ENCODE measurements at places on chromosomes 11 and 22.

DNA sequence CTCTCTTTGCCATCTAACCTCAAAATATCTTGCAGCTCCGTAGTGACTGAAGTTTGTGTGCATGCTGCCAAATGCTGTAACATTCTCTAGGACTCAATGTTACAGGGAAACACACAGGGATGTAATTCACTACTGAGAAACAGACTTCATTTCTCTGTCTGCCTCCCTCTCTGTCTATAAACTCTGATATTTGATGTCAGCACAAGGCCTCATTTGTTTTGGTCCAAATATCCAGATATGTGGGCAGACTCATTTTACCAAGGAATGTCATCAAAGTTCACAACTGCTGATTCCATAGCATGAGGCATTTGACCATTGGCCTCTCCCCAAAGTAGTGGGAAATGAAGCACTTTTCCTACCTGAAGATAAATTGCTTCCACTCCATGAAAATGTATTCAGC lies 2.5 kb upstream of the PRRG4 start:
- no peak for DNase-seq

GRCh38 chr11:45182902-45183301 lies 36.5 kb downstream of the PRDM11 start:
- DNase-seq, result no peak

DNA sequence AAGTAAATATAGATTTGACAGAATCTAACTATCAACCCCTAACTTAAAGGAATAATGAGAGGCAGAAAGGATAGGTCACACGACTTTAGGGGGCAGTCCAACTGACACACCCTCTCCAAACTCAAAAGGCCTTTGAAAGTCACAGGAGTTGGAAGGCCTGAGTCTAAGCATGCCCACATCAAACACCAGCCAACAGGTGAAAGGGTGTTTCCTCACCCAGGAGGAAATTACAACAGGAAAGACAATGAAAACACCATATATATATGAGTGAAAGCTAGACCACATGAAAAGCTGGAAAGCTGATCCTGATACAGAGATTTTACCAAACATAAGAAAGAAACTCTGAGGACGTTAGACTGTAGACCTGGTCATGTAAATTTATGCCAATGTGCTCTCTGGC lies 10.5 kb upstream of the DEPDC7 start:
- DNase-seq, result peak; percentile 34

GRCh38 chr11:130524132-130524790 lies 75.8 kb downstream of the ADAMTS15 start:
- DNase-seq, result no peak

GRCh38 chr11:74141241-74141695 lies 29.5 kb downstream of the C2CD3 start:
- DNase-seq, result no peak

DNA sequence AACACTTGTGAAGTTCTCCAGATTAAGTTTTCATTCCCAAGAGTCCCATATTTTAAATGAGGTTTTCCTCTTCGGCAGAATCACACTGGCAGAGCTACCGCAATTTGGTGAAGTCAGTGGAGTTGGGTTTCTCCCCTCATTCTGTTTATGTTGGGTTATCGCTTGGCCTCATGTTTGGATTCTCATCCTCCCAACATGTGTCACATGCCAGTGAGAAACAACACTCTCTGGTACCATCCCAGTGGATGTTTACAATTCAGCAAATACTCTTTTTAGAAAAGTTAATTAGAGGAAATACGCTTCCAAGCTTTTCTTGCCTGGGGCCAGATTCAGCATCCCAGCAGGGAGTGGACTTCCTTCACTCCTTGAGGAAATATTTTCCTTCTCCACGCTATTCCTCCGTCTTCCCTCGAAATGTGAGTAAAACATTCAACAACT lies 2.1 kb downstream of the PAMR1 start:
- DNase-seq, result no peak

DNA sequence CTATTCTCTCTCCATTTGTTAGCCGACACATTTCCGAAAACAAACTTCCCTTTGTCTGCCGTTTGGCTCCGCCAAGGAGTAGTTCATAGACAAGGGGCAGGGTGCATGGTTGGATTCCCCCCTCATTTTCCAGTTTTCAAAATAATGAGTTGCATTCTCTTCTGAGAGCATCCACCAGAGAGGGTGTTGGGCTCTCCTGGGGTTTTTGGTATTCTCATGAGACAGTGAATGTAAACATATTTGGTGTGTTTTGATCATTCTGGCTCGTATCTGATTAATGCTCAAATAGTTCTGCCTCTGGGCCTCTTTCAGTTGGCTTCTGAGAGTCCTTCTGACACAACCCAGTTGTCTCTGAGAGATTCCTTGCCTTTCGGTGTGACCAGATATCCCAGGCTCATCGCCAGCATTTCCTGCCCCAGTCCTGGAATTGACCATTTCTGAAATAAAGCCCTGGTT lies 21.7 kb downstream of the GRAMD4 start:
- no peak for DNase-seq

DNA sequence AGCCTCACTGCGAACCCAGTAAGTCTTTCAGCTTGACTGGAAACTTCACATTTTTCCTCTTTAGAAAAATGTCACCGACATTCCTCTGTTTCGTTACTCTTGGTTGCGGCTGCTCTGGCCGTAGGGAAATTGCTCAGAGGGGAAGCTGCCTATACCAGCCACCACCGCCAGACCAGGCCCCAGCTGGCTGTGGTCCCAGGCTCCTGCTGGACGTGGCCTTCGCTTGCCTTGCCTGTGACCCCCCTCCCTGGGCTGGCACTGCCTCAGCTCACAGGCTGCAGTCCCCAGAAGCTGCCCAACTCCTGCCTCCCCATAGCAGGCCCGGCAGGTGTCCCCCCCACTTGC lies 197.8 kb downstream of the MN1 start:
- DNase-seq, result no peak

GRCh38 chr11:121033635-121034034 lies 9.7 kb downstream of the TBCEL start:
- no peak for DNase-seq

GRCh38 chr22:35938226-35938625 lies 90.4 kb downstream of the RBFOX2 start:
- DNase-seq, result no peak

DNA sequence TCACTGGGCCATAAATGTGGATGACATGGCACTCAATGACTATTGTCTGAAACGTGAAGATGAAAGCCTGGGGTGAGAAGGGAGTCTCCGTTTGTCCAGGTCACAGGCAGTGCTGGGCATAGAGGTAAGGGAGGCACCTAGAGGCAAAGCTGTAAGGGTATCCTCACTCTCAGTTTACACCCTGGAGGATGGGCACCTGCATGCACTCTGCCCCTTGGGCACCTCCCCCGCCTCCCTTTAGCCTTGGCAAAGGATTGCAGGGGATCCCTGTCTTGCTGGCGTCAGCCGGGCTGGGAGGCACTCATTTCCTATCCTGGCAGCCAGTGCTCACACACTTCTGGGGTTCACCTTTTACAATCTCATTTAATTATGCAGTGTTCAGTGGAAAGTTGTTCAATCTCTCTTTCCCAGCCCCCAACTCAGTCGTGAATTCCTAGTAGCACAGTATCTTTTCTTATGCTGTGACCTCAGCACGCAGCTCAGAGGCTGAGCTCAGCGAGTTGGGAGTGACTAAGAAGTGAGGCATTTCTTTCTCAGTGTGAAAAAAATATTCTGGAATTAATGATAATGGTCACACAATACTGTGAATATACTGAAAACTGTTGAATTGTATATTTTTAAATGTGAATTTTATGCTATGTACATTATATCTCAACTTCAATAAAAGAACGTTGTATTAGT lies 866.6 kb downstream of the BRD1 start:
- no peak for DNase-seq

DNA sequence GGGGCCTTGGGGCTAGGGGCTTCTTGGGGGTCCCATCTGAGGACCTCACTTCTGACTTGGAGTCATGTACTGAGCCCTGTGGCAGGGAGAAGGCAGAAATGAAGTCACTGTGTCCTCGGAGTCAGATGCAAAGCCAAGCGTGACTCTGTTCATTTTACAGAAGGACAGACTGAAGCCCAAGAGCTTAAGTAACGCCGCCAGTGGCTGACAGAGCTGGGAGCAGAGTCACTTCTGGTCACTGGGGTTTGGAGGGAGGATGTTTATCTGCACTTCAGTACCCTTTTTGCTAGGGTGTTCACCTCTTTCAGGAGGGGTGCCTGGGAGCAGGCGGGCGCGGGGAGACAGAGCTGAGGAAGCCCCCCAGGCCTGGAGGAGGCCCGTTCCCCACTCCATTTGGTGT lies 10.7 kb downstream of the CD6 start:
- DNase-seq, result peak; percentile 54

DNA sequence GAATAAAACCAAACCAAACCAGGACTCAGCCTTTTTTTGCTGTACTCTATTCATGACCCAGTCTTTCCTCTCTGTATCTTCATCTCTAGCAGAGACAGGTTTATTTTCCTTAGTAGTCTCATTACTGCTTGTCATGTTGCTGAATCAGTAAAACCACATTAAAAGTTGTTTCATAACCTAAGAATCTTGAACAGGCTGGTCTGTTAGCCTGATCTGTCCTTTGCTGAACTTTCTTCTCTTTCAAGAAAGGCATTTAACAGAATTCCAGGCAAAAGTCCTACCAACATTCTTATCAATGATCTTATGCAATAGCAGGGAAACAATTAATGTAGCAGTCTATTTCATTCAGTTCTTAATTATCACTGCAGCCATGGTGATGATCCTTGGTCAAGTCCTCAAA lies 197.7 kb downstream of the CASP12 start:
- DNase-seq, result peak; percentile 25

GRCh38 chr11:120598517-120599257 lies 87.1 kb downstream of the GRIK4 start:
- no peak for DNase-seq

GRCh38 chr22:47813661-47814060 lies 1051.2 kb downstream of the TBC1D22A start:
- no peak for DNase-seq

DNA sequence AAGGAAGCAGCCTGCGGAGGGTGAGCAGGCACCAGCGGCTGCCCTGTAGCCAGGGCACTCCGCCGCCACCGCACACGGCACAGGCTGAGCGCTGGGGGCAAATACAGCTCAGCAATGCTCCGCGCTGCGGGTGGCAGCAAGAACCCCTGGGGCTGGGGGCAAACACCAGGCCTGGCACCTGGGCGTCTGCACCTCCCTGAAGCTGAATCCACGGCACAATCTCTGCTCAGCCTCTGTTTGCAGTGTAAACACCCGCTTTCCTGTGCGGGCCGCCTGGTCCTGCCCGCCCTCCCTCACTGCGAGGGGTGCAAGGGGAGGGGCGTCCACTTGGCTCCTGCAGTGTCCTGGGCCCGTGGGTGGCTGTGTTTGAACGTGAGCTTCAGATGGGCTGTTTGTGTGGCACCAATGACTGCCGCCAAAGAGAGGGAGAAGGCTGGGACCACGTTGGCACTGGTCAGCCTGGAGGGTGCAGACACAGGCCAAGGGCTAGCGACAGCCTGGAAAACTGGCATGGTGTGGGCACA lies 14.8 kb upstream of the MPPED1 start:
- DNase-seq, result no peak

DNA sequence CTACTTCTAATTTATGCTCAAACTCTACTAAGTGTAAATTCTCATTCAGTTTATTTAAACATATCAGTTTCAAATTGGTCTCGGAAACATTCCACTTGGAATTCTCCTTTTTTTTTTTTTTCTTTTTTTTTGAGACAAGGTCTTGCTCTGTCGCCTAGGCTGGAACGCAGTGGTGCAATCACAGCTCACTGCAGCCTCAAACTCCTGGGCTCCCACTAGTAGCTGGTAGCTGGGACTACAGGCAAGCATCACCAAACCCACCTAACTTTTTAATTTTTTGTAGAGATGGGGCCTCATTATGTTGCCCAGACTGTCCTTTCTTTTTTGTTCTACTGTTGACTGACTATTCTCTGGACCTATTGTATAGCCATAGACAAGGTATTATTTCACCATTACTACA lies 33.3 kb upstream of the CCDC81 start:
- DNase-seq, result no peak

- no peak for DNase-seq
Measured at GRCh38 chr11:17986007-17986710, 26.7 kb downstream of the SERGEF start.
